ENCODE measurements at places on chromosomes 1 and 21.

GRCh38 chr21:38811257-38811656 is 5.5 kb downstream of the ETS2 start:
- DNase-seq = no peak

GRCh38 chr1:241130881-241131280 is 226.1 kb downstream of the RGS7 start:
- no peak for DNase-seq

- no peak for DNase-seq
These were observed 3.6 kb upstream of the TNNT2 start for GRCh38 chr1:201381130-201381529.

GRCh38 chr1:171563675-171564074 is 58.4 kb upstream of the MYOCOS start:
- DNase-seq = no peak

GRCh38 chr1:1246577-1247340 is at the start of gene C1QTNF12:
Gene C1QTNF12, minus strand, starts transcription at chr1:1246722. Its CDS starts 32 bp downstream, at chr1:1246690.
- DNase-seq = no peak

GRCh38 chr1:56227401-56227800 is 352.0 kb downstream of the PLPP3 start:
- no peak for DNase-seq

GRCh38 chr1:190303501-190303900 is 174.2 kb downstream of the BRINP3 start:
- no peak for DNase-seq

DNA sequence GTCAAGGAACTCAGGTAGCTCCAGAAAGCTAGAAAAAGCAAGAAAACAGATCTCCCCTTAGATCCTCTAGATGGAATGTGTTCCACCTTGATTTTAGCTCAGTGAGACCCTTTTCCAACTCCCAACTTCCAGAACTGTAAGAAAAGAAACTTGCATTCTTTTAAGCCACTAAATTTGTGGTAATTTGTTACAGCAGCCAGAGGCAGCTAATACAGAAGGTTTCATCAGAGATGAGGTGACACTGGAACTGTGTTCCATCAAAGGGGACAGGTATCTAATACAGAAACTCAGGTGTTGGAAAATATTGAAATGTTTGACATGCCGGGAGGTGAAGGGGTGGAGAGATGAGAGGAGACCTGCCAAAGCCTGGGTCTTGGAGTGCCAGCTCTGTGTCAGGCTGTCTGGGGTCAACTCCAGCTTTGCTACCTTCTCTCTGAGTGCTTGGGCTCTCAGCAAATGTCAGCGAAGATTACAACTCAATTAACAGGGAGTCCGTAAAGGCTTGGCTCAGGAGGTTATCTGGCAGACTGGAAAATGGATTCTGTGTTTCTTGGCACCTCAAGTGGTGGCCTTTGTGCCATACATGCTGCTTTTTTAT is 71.3 kb downstream of the PLPP3 start:
- no peak for DNase-seq

- no peak for DNase-seq
These were observed 24.3 kb downstream of the TMEM201 start for GRCh38 chr1:9612871-9613624.

Data from activated CD8-positive, alpha-beta memory T cell treated with anti-CD3 and anti-CD28 coated beads for 24 hours (primary cell).